ENCODE measurements at places on chromosomes 4 and X.

- ATAC-seq = no peak
These were observed 54.3 kb downstream of the LRBA start for GRCh38 chr4:150960818-150961217.

DNA sequence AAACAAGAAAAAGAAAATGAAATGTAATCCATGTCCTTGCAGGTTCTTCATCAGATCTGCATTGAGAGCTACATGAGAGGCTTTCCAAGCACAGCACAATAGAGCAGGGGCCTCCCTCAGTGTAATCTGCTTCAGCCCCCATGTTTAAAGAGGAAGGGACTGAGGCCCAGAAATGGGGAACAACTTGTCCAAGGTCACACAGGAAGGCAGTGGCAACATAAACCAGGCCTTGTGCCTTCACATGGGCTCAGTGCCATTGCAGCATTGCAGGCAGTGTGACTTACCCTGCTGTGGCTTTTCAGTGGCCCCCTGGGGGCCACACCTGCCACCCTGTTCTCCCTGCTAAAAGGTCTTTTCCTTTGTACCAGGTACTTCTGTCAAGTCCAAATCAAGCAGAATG is 20.9 kb upstream of the CD99L2 start:
- no peak for ATAC-seq

- ATAC-seq = no peak
These were observed 107.4 kb downstream of the MAML3 start for GRCh38 chr4:140046543-140046942.

- ATAC-seq = no peak
These were observed 133.3 kb downstream of the SPCS3 start for GRCh38 chr4:176453079-176453478.

DNA sequence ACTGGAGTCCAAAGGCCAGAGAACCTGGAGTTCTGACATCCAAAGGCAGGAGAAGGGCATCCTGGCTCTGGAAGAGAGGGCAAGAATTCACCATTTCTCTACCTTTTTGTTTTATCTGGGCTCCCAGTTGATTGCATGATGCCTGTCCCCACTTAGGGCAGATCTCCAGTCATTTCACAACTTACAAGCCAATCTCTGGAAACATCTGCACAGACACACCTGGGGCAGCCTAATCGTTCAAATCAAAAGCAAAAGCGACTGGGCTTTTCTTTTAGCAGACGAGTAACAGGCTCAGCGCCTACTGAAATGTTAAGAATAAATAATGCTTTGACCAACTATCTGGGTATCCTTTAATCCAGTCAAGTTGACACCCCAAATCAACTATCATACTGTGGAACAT is 136.0 kb upstream of the NPY2R start:
- ATAC-seq = no peak

DNA sequence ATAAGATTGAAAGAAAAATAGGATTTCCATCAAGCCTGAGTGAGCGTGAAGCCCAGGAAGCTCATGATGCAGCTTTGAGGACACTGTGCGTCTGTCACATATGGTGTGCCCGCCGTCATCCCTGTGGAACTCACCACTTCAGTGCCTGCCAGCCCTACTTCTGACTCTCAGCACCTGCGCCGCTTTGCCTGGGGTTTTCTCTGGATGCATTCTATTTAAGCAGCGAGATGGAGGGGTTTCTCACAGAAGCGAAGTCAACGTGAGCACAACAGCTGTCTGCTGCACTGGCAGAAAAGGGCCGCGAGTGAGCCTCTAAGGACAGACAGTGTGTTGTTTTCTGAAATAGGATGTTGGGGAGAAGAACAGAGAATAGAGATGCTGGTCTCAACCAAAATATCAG is 6.2 kb upstream of the TMEM128 start:
- no peak for ATAC-seq

- no peak for ATAC-seq
These were observed 31.1 kb downstream of the CCKAR start for GRCh38 chr4:26459054-26459755.
